ENCODE measurements at places on chromosomes 3 and 15. TPM values are rescaled to one million over a fixed set of nuclear protein-coding genes. Genes with fewer than 3 reads are reported as not detected.

GRCh38 chr3:149781211-149781610 lies 11.1 kb downstream of the ANKUB1 start:
- H3K27me3 ChIP-seq = no peaks in the 10 kb centered on the region
- H3K36me3 ChIP-seq = no peaks in the 10 kb centered on the region
- no peak overlapping the region for H3K4me3 ChIP-seq
- H3K27ac ChIP-seq = no peak overlapping the region
- peaks cover 17% of the 10 kb centered on the region for H3K4me1 ChIP-seq

DNA sequence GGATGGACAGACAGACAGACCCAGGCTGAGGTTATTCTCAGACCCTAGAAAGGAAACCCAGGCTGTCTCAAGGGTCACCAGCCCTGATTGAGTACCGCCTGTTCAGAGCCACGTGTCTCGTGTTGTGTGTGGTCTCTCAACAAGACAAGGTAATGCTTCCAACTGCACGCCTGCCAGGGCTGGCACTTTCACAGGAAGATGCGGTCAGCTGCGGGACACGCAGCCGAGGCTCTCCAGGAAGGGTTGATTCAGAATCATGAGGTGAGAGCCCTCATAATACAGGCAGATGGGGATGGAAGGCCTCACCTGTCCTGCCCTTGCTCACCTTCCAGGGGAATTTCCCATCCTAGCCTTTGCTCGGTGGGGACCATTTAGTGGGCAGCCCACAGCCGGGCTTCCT lies 81.4 kb downstream of the TOP2B start:
- H3K4me3 ChIP-seq = no peak overlapping the region
- H3K36me3 ChIP-seq = no peaks in the 10 kb centered on the region
- H3K4me1 ChIP-seq = peaks cover 45% of the 10 kb centered on the region
- DNase-seq = no peak
- no peaks in the 10 kb centered on the region for H3K27me3 ChIP-seq

Gene TMEM40
- not detected for total RNA-seq

DNA sequence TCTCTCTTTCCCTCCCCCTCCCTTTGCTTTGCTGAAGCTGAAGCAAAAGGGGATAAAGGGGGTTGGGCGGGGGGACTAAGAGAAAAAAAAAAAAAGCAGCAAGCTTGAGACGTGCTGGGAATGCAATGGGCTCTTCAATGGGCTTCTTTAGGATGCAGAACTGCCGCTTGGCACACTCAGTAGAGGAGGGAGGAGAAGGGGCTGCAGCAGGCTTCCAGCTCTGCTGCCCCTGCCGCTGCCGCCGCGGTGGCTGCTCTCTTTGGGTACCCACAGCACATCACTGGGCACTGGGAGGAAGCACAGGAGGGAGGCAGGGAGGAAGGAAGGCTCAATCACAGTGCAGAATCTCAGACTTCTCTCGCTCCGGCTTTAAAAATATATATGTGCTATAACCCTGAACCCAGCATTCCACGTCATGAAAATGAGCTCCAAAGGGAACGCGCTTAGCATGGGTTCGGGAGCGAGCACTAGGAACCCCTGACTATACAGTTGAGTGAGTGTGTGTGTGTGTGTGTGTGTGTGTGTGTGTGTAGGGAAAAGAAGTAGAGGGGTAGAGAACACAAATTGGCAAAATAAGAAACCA lies 3.5 kb downstream of the SLITRK3 start:
- peaks cover 72% of the 10 kb centered on the region for H3K27me3 ChIP-seq
- peak; percentile 48 for DNase-seq
- no peak overlapping the region for H3K4me3 ChIP-seq
- no peak overlapping the region for H3K27ac ChIP-seq
- peaks cover 40% of the 10 kb centered on the region for H3K4me1 ChIP-seq
- H3K36me3 ChIP-seq = no peaks in the 10 kb centered on the region

- no peaks in the 10 kb centered on the region for H3K27me3 ChIP-seq
- no peak overlapping the region for H3K27ac ChIP-seq
- peaks cover 7% of the 10 kb centered on the region for H3K36me3 ChIP-seq
- H3K4me3 ChIP-seq = no peak overlapping the region
- H3K4me1 ChIP-seq = peaks cover 42% of the 10 kb centered on the region
These were observed 3.2 kb downstream of the LRRFIP2 start for GRCh38 chr3:37171144-37171543.

- peak overlapping the region; percentile 90 for H3K4me3 ChIP-seq
- H3K27me3 ChIP-seq = no peaks in the 10 kb centered on the region
- H3K36me3 ChIP-seq = peaks cover 6% of the 10 kb centered on the region
These were observed 489 bp downstream of the GMPPB start for GRCh38 chr3:49723296-49723627.

Gene TRPC1
- total RNA-seq = 15.1 TPM

- no peaks in the 10 kb centered on the region for H3K27me3 ChIP-seq
- H3K27ac ChIP-seq = peak overlapping the region; percentile 69
- no peak overlapping the region for H3K4me3 ChIP-seq
- DNase-seq = peak; percentile 72
These were observed 27.5 kb upstream of the CORO2B start for GRCh38 chr15:68551296-68551635.

- no peaks in the 10 kb centered on the region for H3K4me1 ChIP-seq
- peaks cover 3% of the 10 kb centered on the region for H3K27me3 ChIP-seq
- no peak overlapping the region for H3K4me3 ChIP-seq
- DNase-seq = no peak
- no peak overlapping the region for H3K27ac ChIP-seq
- no peaks in the 10 kb centered on the region for H3K36me3 ChIP-seq
These were observed 279.2 kb upstream of the KCNH8 start for GRCh38 chr3:18868911-18869689.

GRCh38 chr3:69052472-69052898 lies 352 bp upstream of the TMF1 start:
- H3K27ac ChIP-seq = peak overlapping the region; percentile 100
- H3K4me1 ChIP-seq = peaks cover 39% of the 10 kb centered on the region
- H3K27me3 ChIP-seq = no peaks in the 10 kb centered on the region
- H3K36me3 ChIP-seq = peaks cover 9% of the 10 kb centered on the region

Gene RASL12
- 1.7 TPM for total RNA-seq

DNA sequence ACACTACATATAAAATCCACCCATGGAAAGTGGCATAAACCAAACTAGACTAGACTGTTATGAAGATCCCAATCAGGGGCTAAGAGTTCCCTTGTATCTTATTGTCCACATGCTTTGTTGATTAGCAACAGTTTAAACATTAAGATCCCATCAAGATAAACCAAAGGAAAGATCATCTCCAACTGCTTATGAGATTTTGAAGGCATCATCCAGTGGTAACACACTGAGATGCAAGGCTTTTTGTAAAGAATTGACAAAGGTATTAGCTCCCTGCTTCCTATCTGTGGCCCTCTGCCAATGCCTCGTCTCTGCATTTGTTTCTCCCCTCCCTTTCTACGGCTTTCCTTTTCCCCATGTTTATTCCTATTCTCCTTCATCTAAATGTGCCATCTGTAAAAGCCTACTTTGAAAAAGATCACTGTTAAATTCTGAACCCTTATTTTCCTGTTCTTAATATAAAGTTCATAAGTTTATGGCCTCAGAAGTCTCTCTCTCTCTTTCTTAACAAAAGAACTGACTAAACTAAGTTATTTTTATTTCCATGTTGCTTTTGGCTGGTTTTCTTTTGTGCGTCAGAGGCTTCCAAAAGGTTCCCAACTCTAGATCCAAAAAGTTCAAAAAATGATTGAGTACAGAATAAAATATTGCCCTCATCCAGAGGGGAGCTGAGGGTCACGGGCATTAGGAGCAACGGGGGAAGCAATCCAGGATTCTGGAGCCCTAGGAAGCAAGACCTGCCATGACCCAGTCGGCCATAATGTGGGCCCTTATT lies 5.5 kb downstream of the PLD1 start:
- H3K4me3 ChIP-seq = peak overlapping the region; percentile 36
- no peaks in the 10 kb centered on the region for H3K27me3 ChIP-seq
- DNase-seq = no peak
- H3K4me1 ChIP-seq = peaks cover 67% of the 10 kb centered on the region
- H3K27ac ChIP-seq = peak overlapping the region; percentile 93

DNA sequence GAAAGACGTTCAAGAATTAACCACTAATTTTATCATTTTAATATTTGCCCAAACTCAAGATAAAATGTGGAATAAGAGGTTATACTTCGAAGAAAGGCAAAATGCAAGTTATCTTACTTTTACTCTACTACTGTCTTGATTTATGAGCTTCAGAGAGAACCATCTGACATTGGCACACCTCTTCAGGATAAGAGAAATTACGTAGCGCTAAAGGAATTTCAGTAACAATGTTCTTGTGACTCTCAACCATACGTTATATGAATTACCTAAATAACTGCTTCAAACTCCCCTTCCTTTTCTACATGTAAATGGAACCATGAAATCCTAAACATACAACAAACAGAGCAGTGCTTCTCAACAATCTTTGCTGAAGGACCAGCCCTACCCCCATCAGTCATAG lies 96.8 kb downstream of the ZNF385D start:
- H3K4me1 ChIP-seq = peaks cover 9% of the 10 kb centered on the region
- no peak overlapping the region for H3K27ac ChIP-seq
- peaks cover 6% of the 10 kb centered on the region for H3K27me3 ChIP-seq
- no peaks in the 10 kb centered on the region for H3K36me3 ChIP-seq
- no peak for DNase-seq
